ENCODE measurements at places on chromosomes 7 and 10.

DNA sequence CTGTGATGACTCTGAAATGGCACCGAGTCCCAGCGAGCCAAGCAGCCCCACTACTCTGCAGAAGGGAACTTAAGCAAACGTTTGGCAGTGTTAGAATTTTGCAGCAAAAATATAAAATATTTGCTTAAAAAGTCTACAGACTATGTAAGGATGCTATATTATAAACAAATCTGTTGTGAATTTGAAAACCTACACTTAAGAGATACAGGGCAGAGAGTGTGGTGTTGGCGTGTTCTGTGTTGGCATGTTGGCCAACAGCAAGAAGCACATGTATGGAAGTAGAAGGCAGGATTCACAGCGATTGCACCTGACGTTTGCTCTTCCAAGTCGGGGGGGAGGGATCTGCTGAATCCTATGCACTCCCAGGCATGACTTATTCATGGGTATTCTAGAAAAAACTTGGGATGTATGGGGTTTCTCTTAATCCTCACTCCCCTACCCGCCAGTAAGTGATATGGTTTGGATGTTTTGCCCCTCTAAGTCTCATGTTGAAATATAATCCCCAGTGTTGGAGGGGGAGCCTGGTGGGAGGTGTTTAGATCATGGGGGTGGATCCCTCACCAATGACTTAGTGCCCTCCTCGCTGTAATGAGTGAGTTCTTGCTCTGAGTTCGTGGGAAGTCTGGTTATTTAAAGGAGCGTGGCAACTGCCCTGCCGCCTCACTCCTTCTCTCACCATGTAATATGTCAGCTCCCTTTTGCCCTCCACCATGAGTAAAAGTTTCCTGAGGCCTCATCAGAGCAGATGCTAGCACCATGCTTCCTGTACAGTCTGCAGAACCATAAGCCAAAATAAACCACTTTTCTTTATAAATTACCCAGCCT, 62.1 kb downstream of the PKD1L1 start:
- DNase-seq = no peak

GRCh38 chr7:90931986-90932916, 332.0 kb upstream of the FZD1 start:
- no peak for DNase-seq

- no peak for DNase-seq
These were observed 25.4 kb upstream of the HIBADH start for GRCh38 chr7:27688056-27688455.

DNA sequence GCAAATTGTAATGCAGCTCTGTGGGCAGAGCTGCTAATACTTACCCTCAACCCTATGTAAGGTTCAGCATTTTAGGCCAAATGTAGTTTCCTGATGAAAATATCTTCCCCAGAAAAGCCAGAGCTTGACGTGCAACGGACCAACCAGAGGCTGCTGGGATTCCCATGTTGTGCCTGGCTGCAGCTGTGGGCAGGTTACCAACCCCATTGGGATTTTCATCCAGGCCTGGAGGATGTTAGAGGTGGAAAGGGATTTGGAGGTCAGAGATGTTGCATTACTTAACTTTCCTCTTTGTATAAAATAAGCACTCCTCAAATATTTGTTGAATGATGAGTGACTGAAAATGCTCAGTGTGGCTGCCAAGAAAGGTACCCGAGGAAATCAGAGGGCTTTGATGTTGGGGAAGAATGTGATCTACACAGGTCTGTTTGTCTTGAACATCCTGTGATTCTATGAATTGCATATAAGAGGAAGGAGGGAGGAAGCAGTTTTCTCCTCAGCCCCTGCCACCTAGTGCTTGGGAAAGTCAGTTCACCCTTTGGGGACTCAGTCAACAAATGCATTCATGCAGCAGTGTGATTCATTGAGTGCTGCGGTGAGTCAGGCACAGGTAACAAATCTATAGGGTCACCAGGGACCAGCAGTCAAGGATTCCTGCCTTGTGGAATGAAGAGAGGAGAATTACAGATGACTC, 487.2 kb downstream of the RPS24 start:
- DNase-seq = peak; percentile 2

DNA sequence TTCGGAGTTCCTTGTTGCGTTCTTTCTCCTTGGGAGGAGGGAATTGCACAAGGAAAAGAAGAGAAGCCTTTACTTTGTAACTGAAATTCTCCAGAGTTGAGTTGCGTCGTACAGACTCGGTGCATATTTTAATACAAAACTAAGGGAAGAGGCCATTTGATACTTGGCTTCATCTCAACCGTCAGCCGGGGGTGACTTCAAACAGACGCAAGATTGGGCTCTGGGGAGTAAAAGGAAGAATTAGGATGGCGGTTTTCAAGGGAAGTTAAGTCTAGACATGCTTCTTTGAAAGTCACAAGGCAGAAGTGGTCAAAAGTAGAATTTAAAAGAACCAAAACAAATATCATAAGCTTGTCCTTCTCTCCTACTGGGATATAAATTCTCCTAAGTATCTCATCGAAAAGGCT, 1.6 kb downstream of the PRR15 start:
- DNase-seq = no peak

GRCh38 chr10:130758529-130758928, 553.0 kb downstream of the TCERG1L start:
- DNase-seq = no peak

GRCh38 chr7:139572071-139572470, 48.6 kb downstream of the CLEC2L start:
- no peak for DNase-seq

GRCh38 chr7:122140918-122141317, 3.1 kb downstream of the AASS start:
- DNase-seq = no peak

DNA sequence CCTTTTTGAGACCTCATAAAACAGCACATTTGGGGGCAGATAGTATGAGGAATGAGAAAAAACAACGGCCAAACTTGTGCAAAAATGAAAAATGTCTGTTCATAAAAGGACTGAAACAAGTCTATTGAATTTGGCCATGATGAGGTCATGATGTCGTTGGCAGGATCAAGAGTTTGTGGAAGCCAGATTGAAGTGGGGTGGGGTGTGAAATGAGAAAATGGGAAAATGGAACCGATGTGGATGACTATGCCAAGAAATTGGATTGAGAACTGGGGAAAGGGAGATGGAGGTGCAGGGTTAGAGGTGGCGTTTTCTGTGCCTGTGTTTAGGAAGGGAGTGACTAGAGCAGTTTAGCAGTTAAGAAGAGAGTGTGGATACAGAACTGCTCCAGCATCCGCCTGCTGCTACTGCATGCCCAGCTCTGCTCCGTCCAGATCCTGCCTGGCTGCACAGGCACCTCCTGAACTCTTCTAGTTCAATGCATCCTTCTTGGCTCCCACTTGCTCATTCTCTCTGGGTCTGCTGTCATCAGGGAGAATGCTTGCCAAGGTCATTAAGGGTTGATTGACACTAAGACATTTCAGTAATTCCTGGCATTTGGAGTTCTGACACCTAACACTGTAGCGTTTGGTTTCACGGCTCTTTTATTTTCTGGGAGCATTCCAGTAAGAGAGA, 111.9 kb downstream of the GALNT17 start:
- no peak for DNase-seq

- DNase-seq = no peak
These were observed 27.9 kb downstream of the LUC7L2 start for GRCh38 chr7:139387594-139387993.

GRCh38 chr10:35276889-35277288, 59.4 kb upstream of the CCNY start:
- no peak for DNase-seq

GRCh38 chr7:47571331-47572093, 10.4 kb downstream of the TNS3 start:
- no peak for DNase-seq

- DNase-seq = peak; percentile 70
These were observed 53.5 kb downstream of the AOAH start for GRCh38 chr7:36670585-36671431.

GRCh38 chr10:69567920-69568319, 5.3 kb downstream of the NEUROG3 start:
- DNase-seq = no peak

- no peak for DNase-seq
These were observed 527 bp upstream of the HERPUD2 start for GRCh38 chr7:35695473-35695850.

DNA sequence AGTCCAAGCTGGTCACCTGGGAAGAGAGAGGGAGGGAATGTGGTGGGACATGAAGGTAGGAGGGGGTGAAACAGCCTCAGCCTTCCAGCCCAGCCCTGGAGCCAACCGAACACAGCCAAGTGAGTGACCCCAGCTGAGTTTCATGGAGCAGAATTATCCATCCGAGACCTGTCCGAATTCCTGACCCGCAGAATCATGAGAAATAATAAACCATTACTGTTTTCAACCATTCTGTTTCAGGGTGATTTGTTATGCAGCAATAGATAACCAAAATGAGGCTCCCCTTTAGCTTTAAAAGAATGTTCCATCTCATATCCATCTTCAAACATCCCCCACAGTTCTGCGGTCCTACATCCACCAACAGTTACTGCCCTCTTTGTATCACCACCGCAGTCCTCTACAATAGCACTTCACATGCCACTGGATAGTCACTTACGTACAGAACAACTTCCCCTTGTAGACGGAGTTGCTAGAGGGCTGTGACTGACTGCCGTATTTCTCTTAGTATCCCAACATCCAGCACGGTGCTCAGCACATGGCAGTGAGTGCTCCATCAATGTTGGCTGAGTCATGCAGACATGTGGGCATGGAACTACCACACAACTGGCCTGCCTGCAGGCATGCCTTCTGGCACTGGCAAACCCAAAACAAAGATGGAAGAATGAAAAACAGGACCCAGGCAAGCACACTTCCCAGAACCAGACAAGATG, 18.5 kb downstream of the KIAA1549 start:
- DNase-seq = no peak

GRCh38 chr10:128398118-128398517, 271.9 kb upstream of the MKI67 start:
- DNase-seq = no peak

Measured in CD8-positive, alpha-beta memory T cell (primary cell).